Renal cortical epithelial cell (primary cell): ENCODE measurements at places on chromosomes 1 and 21.

- DNase-seq: no peak
Measured at GRCh38 chr1:40625076-40625475, 40.4 kb downstream of the RIMS3 start.

DNA sequence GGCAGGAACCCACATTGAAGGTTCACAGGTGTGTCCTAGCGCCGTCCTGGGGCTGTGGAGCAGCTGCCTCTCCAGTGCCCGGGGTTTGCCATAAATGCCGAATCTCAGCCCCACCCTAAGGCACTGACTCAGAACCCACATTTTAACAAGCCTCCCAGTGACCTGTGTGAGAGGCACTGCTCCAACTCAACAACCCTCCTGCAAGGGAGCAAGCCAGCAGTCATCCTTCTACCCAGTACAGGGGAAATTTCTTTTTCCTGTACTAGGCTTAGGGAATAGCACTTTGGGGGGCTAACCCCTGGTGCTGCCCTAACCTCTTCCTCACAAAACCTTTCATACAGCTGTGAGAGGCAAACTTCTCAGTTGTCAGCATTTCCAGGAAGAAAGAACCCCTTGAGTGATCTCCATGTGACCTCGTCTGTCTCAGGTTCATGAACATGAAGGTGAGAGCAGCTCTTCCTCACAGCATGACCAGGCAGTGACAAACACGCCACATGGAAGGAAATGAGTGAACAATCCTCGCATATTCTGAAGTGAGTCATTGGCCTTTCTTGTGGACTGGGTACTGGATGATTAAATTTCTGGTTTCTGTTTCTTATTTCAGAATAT, 11.4 kb upstream of the BCAR3 start:
- DNase-seq: peak; percentile 97

DNA sequence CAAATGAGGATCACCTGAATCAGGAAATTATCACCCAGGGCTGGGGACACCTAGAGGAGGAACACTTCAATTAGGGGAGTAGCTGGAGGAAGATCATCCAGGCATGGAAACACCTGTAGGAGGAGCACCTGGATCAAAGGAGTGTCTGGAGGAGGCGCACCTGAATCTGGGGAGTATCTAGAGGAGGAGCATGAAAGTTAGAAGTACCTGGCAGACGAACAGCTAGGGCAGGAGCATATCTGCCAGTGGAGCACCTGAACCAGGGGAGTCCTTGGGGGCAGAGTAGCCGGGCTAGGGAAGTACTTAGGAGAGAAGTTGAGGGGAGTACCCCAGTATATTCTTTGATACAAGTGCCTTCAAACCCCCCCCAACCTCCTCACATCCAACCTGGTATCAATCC, 1.3 kb downstream of the C1orf210 start:
- DNase-seq: no peak

DNA sequence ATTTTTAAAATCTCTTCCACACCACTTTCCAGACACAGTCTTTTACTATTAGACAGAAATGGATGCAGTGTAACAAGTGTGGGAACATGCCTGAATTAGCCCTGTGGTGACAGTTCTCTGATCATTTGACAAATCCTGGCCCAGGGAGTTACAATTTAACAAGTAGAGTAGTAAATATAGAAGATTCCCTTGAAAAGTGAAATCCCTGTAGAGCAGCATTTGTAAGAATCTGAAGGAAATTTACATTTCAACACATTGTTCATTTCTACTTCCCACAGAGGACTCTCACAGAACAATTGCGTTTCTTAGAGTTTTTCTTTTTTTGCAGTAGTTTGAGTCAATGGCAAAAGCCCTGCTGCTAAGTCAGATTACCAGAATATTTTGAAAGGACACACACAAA, 458.3 kb upstream of the BRINP3 start:
- no peak for DNase-seq

GRCh38 chr1:48679859-48680258, 96.8 kb downstream of the BEND5 start:
- DNase-seq: no peak

DNA sequence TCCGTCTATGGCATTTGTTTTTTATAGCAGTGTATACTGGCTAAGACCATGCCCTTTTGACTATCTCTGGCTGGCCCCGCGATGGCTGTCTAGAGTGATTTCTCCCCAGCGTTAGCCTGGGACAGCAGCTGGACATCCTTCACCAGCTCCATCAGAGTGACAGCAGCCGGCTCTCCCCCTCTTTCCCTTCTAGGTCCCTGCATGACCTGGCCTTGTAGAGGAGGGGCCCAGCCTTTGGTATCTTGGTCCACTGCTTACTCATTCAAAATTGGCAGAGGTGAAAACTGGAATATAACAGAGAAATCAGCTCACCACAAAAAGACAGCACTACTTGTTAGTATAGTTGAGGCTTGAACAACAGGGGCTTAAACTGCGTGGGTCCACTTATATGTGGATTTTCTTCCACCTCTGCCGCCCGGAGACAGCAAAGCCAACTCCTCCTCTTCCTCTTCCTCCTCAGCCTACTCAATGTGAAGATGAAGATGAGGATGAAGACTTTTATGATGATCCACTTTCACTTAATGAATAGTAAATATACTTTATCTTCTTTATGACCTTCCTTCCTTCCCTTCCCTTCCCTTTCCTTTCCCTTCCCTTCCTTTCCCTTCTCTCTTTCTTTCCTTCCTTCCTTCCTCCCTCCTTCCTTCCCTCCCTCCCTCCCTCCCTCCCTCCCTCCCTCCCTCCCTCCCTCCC, 29.4 kb upstream of the B3GALNT2 start:
- DNase-seq: no peak

- peak; percentile 19 for DNase-seq
Measured at GRCh38 chr1:107147843-107148242, 7.0 kb downstream of the NTNG1 start.

- DNase-seq: no peak
Measured at GRCh38 chr1:168640836-168641235, 64.4 kb downstream of the XCL1 start.

DNA sequence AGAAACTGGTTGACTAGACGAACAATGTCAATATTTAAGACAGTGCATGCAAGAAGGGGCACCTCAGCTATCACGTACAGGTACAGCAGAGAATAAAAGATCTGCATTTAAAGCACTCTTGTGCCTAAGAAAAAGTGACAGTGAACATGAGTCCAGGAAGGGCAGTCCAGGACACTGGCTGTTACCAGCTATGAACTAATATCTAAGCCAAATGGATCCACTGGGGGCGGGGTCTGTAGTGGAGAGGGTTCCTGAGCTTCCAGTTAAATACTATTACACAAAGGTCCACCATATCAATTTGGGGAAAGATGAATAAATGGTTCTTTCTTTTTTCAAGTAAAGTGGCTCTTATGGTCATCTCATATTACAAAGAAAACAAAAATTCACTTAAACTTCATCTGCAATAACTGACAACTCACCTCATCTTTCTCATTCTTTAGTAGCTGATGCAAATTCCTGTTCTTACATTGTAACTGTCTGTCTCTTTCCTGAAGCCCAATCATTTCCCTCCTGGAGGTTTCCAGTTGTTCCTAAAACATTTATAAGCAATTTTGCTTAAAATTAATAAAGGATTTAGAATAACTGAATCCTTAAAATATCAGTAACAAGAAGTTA, 24.5 kb downstream of the SSX2IP start:
- no peak for DNase-seq

DNA sequence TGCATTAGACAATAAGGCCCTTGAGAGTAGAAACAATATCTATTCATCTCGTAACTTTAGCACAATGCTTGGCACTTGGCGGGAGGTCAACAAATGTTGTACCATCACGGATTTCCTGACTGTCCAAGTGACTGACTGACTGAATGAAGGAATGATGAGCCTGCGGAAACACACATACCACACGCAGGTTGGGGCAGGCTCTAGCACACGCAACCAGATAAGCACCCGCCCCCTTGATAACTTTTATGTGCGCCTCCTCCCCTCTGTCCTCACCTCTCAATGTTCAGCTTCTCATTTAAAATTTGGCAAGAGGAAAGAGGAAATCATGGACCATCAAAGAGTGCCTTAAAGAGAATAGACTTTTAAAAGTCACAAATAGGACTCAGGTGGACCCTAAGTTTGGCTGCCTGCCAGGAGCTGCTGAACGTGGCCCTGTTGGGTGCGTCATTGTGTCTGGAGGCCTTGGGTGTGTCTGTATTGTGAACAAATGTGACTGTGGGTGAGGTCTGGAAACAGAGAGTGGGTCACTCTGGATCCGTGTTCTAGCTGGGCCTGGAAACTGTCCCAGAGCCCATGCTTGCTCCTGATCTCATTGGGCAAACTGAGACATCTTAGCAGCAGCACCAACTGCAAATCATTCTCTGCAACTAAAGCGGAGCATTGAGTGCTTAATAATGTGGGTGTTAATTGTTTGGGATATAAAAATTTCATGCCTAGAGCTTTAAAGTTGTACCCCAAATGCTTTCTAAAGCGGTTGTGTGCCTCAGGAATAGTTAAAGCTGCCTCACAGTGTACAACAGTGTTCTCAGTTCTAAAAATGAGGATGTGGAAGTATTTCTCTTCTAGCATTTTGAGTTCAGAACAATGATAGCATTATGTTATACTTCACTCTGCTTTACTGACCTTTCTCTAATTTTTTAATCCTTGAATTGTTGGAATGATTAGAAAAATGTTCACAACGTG, 47.6 kb upstream of the ABCG1 start:
- no peak for DNase-seq

GRCh38 chr1:223486366-223486765, 93.2 kb downstream of the CCDC185 start:
- DNase-seq: no peak

- DNase-seq: no peak
Measured at GRCh38 chr1:15412175-15412800, 2.6 kb downstream of the EFHD2 start.

DNA sequence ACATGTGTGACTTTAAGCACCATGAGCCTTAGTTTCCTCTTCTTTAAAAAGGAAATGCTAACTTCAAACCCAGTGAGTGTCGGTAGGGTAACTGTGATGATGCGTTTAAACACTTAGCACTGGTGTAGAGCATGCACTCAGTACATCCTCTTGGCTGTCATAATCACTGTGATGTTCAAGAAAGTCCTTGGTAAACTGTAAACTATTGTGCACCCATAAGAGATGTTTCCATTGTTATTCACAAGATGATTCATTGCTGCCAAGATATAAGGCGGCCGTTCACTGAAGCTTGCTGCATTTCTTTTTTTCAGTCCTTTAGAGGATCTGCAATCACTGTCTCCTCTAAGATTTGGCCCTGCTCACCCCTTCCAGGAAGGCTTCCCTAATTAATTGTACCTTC, 61.8 kb upstream of the DAB1 start:
- peak; percentile 75 for DNase-seq

DNA sequence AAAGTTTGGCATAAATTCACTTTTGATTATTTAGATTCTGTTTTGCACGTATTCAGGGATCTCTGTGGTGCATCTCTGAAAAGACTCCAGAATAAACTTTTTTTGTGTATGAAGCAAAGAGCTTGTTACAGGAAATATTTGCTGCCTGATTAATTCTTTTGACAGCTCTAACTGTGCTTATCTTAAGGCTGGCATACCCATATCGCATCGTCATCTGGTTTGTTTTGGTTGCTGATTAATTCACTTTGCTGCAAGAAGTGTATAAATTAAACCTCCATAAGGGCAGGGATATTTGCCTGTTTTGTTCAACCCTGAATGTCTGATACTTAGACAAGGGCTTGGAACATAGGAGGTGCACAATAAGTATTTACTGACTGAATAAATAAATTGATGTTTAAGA, 17.5 kb upstream of the DUSP10 start:
- peak; percentile 27 for DNase-seq
